ENCODE measurements at places on chromosomes 1 and 21.

DNA sequence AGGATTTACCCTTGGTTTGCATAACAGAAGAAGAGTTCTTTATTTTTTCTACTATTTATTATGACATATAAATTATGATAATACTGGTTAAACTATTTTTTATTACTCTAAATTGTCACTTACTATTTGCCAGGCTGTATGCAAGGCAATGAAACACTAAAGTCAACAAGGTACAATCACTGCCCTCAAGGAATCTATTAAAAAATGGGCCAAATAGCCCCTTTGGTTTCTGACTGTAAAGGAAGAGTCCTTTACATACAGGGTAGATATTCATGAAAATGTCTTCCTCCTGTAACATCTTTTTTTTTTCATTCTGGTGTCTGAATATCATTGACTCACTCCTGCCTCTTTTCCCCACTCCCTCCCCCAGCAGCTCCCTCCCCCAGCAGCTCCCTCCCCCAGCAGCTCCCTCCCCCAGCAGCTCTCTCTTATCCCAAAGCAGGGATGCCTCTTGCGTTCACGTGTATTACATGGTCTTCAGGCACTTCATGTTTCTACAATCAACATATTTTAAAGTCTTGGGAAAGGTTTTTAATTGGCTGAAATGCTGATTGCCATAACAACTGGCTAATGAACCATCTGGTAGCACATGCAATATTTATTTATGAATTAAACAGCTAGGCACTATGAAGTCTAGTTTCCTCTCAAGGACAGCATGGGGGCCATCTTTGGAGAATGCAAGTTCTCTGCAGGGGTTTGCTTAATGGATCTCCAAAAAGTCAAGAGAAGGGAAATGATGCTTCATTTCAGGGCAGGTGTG is 400.4 kb upstream of the PLXNA2 start:
- DNase-seq: no peak

DNA sequence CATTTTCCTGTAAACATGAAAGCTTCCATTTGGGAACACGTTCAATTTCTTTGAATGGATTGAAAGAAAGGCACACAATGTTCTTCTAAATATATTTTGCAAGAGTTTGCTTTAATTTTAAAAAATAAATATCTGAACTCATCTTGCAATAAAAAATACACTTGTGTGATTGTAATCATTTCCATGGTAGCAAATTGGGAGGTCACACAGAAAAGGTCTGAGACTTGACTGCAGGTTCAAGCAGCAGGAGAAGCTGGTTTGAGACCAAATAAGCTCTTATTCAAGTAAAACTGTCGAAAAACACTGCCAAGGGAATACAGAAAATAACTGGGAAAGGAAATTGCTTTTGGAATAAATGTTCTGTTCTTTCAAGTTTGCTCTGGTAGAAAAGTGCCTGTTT is 498.9 kb downstream of the ADGRL2 start:
- peak; percentile 23 for DNase-seq

DNA sequence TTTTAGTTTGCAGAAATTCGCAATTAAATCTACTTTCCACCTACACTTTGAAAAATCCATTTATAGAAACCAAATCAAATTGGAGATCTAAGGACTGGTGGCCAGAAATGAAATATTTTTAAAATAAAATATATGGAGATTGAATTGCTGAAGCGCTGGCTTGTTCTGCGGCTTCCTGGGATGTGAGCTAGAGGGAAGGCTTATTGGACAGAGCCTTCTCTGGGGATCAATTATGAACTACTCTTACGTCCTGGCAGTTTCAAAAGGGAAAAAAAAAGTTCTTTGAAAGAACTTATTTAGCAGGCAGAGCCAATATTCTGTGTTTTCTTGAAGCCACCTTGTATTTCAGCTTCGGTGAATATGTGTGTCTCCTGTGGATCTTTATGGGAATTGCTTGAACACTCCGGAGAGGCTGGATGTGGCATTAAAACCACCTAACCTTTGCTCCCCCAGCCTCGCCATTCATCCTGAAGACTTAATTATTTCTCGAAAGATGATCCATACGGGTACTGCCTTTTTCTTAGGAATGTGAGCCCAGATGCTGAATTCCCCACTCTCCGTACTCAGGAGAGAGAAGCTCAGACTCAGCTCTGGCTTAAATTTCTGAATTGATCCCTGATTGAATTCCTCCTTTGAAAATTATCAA is 478.9 kb upstream of the VAMP3 start:
- no peak for DNase-seq

GRCh38 chr1:71738910-71739309 is 543.4 kb downstream of the NEGR1 start:
- DNase-seq: no peak

DNA sequence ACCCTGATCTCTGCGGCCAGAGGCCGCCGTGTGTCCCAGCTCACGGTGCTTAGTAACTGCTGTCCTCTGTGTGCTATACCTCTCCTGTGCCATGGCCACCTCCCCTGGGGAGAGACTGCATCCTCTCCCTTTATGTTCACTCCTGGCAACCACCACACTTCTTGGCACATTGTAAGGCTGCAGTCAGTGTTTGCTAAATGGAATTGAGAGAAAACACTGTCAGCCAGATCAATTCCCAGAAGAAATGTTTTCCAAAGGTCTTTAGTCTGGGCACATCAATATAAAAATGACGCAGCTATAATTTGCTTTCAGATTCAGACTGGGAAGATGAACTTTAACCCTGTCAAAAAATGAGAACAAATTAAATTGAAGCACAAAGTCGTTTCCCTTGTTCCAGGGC is 96.8 kb downstream of the BEND5 start:
- no peak for DNase-seq

- DNase-seq: no peak
These were observed 3.9 kb downstream of the FNDC7 start for GRCh38 chr1:108716437-108717230.

DNA sequence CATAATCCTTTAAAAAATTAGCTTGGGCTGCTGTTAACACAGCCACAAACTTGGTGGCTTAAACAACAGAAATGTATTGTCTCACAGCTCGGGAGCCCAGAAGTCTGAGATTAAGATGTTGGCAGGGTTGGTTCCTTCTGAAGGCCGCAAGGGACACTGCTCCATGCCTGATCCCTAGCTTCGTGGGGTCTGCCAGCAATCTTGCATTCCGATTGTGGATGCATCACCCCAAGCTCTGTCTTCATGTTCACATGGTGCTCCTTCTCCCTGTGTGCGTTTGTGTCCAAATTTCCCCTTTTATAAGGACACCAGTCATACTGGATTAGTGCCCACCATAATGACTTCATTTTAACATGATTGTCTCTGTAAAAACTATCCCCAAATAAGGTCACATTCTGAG is 5.0 kb upstream of the HHIPL2 start:
- no peak for DNase-seq

- no peak for DNase-seq
These were observed 41.7 kb downstream of the COQ8A start for GRCh38 chr1:226981838-226982237.

- DNase-seq: no peak
These were observed 49.5 kb downstream of the ATP6V1G3 start for GRCh38 chr1:198491028-198491427.

- DNase-seq: no peak
These were observed 18.6 kb downstream of the RHOU start for GRCh38 chr1:228753786-228754360.

GRCh38 chr1:153353226-153353947 is 4.3 kb upstream of the S100A9 start:
- DNase-seq: no peak

DNA sequence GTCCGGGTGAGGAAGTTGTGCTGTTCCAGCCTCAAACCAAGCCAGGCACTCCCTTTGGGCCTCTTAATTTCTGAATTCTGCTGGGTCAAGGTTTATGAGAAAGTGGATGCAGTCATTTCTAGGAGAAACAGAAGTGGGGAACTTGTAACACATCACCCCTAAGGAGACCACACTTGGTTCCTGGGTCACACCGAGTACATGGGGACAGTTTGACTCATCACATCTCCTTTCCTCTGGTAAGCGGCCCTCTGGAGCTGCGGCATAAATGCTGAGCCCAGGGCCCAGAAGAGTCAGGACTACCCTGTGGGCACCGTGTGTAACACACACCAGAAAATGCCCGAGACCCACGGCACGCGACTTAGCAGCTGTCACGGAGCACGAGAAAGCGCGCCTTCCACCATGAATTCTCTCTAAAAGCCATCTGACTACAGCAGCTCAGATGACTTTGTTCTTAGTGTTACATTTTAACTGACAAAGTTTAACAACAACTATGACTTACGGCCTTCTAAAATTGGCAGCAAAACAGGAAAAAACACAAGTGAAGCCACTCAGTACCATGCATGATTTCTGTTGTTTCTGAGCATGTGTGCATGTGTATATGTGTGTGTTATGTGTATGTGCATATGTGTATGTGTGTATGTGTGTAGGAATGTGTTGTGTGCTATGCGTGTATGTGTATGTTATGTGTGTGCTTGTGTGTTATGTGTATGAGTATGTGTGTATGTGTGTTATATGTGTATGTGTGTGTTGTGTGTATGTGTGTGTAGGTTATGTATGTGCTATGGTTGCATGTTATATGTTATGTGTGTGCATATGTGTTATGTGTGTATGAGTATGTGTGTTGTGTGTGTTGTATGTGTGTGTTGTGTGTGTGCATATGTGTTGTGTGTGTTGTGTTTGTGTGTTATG is 50.8 kb downstream of the TOMM20 start:
- DNase-seq: no peak

DNA sequence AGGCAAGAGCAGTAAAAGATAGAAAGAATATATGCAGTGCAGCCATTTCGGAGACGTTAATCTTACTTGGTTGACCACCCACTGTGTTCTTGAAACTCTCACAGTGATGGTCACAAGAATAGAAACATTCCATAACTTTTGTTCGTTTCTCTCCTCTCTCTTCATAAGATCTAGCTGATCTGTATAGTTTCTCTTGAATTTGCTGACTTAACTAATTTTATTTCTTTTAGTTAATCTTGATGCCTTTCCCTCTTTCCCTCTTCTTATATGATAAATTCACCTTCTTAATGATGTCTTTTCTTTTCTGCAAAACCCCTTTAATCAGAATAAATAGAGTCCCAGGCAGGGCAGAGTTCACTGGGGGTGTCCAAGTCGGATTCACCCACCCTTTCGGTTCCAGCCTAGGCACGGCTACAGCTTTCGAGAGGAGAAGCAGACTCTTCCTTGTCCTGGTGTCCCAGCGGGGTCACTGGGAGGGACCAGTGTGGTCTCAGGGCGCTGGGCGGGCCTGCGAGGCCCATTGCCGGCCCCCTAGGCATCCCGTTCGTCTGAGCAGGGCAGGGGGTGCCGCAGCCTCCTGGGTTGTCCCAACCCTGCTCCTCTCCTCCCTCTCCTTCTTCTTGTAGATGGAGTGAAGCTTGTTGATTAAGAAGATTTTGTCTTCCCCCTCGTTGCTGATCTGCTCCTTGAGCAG is 39.8 kb downstream of the ZNF691 start:
- DNase-seq: no peak

GRCh38 chr1:201406831-201407406 is 7.8 kb upstream of the LAD1 start:
- DNase-seq: no peak
